ENCODE measurements at places on chromosomes 2 and 18.

DNA sequence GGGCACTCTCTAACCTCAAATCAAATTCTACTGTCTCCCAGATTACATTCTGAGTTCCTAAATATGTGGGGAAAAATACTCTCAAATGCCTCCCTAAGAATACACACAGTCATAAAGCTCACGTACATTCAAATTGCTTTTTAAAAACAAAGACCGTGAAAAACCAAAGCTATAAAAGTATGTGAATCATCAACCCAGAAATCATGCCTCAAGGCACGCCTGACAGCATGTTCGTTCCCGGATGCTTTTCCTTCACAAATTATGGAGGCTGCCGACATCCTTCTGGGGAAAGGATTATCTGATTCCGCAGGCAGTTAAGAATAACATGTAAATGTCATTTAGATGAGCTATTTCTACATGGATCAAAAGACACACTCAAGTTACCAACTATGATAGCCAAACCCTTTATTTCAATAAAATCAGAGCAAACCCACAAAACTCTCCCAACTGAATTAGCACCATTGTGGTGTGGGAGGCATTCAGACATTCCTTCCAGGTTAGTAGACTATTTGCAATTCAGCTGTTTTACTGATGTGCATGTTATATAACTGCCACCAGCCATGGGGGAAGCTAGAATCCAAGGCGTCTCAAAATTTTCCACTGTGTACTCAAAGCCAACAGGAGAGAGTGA is 398.2 kb upstream of the TRIB2 start:
- DNase-seq, result no peak

DNA sequence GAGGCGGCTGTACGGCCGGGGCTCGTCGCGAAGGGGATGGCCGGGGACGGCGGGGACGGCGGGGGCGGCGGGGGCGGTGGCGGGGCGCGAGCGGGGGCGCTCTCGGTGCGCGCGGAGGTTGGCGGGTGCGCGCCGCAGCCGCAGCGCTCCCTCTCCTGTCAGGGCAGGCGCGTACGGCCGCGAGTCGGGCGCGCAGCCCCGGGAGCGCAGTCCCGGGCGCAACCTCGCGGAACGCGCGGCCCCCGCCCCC is 296 bp upstream of the GRHL1 start:
- no peak for DNase-seq

- DNase-seq, result no peak
Measured at GRCh38 chr2:225090746-225091145, 48.5 kb upstream of the DOCK10 start.

DNA sequence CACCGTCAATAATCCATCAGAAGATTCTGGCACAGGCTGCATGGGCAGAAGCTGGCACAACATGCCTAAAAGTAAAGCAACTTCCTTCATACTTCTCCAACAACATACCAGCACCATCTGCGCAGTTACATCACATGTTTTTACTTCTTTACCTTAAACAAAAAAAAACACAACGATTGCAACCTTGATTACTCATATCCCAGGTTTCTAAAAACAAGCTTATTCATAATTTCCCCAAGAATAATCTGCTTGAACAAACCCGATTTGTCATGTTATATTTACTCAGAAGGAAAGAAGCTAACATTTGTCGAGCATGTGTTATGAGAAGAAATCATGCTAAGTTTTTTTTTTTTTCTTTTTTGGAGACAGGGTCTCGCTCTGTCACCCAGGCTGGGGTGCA is 54.7 kb downstream of the THADA start:
- no peak for DNase-seq

GRCh38 chr2:9074930-9075329 is 71.4 kb upstream of the MBOAT2 start:
- DNase-seq, result no peak

DNA sequence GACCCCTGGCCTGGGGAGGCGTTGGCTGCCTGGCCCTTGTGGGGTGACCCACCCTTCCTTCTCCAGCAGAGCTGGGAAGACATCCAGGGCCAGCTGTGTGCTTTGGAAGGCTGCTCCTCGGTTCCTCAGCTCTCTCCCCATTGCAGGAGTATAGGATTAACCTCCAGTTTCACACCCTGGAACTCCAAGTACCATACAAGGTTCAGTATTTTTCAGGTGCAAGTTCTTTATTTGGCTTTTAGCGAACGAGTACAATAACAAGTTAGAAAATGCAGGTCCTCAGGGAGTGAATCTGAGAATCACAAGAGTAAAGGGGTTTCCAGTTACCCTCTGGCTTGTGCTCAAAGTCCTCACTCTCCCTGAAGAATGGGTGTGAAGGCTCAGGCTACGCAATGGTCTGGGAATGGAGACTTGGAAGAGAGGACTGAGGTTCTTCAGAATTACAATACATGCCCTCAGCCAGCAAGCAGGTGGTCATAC is 101.2 kb downstream of the APOB start:
- DNase-seq, result no peak

DNA sequence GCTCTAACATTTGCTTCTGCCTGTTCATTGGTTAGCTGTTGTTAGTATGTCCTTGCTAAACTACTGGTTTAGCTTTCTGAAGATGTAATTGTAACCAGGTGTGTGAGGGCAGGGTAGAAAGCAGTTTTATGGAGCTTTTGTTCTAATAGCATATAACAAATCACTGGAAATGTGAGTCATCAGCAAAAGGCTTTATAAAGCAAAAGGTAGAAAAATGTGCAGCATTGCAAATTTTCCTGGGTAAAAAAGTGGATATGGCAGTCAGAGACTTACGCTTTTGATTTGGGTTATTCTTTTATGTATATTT is 85.3 kb downstream of the ZNF407 start:
- no peak for DNase-seq

DNA sequence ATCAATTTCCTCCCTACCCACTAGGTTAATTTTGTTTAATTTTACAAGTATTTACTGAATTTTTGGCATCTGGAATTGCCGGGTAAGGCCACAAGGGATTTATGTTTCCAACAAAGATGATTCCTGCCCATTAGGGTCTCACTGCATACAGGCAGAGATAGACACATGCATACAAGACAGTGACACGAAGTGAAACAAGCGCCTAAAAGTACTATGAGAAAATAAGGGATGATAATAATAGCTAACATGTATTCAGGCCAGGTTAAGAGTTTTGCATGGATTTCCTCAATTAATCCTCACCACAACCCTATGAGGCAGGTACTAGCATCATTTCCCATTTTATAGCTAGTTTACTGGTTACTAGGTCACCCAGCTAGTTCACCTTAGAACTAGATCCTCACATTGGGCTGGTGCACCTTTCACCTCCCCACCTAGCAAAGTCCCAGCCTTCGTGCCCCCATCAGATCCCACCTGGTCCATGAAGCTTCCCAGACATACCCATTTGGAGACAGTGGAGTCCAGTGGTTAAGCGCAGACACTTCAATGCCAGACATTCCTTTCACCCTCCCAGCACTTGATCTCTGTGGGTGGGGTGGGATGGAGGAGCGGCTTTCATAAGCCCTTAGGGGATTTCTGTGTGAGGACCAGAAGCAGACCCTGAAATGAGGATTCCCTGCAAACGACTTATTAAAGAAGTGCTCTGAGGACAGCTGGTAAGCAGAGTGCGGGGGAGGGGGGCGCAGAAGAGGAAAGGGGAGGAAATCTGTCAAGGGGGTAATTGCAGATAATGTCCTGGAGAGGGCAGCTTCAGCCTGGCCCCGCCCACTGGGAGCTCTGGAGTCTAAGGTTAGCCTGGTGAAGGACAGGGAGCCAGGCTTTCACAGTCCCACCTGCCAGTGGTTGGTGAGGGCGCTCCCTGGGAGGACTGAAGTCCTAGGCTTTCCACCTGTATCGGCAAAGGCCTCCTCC is 5.8 kb upstream of the DGUOK start:
- no peak for DNase-seq

GRCh38 chr2:130819608-130820278 is 17.0 kb upstream of the ARHGEF4 start:
- DNase-seq, result no peak

GRCh38 chr2:166844111-166844510 is 44.2 kb upstream of the XIRP2 start:
- DNase-seq, result no peak

Data from posterior cingulate gyrus (tissue), 11 donors.